ENCODE measurements at places on chromosomes 12 and 14.
A peak's percentile ranks its signal among the peaks of the same experiment; 100 is the strongest.

GRCh38 chr12:24360907-24361306 lies 411.4 kb upstream of the SOX5 start:
- no peak for DNase-seq

GRCh38 chr12:90274407-90274806 lies 565.8 kb upstream of the ATP2B1 start:
- no peak for DNase-seq

- DNase-seq, result no peak
Observed at GRCh38 chr12:56522411-56523193, 982 bp downstream of the RBMS2 start.

GRCh38 chr14:104513641-104514046 lies 65.9 kb upstream of the C14orf180 start:
- DNase-seq, result no peak

GRCh38 chr14:99119554-99120525 lies 152.2 kb downstream of the BCL11B start:
- DNase-seq, result peak; percentile 35

GRCh38 chr12:44459569-44459968 lies 416.5 kb downstream of the NELL2 start:
- DNase-seq, result no peak

GRCh38 chr12:67112586-67112985 lies 156.6 kb upstream of the CAND1 start:
- DNase-seq, result no peak

GRCh38 chr14:56514663-56515371 lies 64.8 kb upstream of the TMEM260 start:
- no peak for DNase-seq

DNA sequence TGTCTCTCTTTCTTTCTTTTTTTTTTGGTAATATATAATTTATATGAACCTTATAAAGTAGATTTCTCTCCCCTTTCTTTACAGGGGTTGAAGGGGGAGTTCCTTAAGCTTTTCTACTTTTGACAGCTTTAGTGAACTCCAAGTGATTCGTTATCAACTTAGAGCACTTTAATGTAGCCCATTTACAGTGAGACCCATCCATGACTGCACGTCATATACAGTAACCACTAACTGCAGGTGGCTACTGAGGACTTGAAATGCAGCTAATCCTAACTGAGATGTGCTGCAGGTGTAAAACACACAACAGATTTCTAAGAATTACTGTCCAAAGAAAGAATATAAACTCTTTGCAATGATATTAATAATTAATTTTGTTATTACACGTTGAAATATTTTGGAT lies 582 bp downstream of the LRRIQ1 start:
- no peak for DNase-seq

- no peak for DNase-seq
Observed at GRCh38 chr12:124264089-124264795, 30.7 kb upstream of the RFLNA start.

DNA sequence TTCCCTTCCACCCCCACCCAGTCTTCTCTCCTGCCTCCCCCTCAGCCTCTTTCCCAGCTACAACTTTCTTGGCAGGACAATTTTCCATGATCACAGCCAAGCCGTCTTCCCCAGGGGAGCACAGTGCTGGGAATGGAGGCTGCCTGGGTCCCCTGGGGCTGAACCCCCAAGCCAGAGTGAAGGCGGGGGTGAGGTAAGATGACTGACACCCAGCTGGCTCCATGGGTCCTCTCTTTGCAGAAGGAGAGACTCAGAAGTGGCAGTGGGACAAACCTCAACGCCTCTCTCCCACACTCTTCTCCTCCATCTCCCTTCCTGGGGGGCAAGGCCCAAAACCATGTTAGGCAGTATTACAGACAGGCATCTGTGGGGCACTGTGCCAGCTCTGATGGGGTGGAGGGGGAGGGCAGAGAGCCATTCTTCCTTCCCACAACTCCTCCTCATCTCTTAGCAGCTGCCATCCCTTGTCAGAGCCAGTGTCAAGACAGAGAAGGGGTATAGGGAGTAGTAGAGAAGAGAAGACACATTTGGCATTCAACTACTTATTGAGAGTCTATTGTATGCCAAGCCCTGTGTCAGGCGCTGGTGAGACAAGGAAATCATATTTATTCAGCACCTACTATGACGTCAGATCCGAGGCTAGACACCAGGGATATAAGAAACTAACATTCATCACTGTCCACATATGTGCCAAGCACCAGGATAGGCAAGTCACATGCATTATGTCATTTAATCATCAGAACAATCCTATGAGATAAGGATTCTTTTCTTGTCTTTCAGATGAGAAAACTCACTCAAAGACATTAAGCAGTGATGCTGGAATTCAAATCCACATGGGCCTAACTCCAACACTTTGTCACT lies 3.6 kb downstream of the ITGA7 start:
- no peak for DNase-seq

DNA sequence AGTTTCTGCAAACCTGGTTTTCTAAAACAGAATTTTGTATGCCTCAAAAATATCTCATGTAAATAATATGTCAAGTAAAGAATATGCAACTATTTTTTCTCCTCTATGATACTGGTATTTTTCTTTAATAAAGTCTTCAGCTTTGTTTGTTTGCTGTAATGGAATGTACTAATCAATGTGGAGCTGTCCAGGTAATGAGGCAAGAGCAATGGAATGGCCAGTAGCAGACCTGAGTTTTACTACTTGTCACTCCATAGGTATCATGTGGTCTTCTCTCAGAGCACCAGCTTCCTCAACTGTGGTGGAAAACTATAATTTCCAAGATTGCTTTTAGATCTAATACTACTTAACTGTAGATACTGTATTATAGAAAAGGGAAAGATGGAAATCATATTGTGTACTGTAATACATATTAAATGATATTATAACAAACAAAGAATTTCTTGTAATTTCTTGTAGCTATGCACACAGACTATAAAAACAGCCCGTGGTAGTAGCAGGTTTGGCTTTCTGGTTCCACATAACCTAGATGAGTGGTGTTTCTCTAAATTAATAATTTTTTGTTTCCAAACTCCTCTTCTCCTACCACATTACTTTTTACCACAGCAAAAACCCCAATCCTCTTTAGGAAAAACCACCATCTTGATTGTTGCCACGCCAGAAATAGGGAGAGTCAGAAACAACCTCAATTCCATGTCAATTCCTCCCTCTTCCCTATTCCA lies 70.6 kb downstream of the KIF21A start:
- DNase-seq, result no peak

GRCh38 chr14:100302616-100303015 lies 3.6 kb downstream of the SLC25A29 start:
- DNase-seq, result no peak

- peak; percentile 81 for DNase-seq
Observed at GRCh38 chr12:110023059-110023980, 24.1 kb downstream of the ANKRD13A start.

GRCh38 chr14:34920339-34920738 lies 45.2 kb upstream of the BAZ1A start:
- no peak for DNase-seq

DNA sequence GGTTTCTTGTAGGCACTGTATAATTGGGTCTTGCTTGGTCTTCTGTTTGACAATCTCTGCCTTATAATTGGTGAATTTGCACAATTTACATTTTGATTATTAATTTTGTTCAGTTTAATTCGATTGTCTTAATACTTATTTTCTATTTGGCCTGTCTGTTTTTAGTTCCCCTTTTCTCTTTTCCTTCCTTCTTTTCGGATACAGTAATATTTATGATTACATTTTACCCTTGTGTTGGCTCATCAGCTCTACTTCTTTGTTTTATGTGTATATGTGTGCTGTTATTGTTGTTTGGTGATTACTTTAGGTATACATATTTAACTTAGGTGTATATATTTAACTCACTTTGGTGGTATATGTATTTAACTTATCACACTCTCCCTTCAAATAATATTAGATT lies 12.8 kb upstream of the BEGAIN start:
- no peak for DNase-seq

- DNase-seq, result no peak
Observed at GRCh38 chr12:2311020-2311778, 258.4 kb downstream of the CACNA1C start.

- DNase-seq, result no peak
Observed at GRCh38 chr12:72313806-72314205, 41.6 kb downstream of the TRHDE start.
